ENCODE measurements at places on chromosomes 5 and 9. TPM values are rescaled to one million over a fixed set of nuclear protein-coding genes. Genes with fewer than 3 reads are reported as not detected.

DNA sequence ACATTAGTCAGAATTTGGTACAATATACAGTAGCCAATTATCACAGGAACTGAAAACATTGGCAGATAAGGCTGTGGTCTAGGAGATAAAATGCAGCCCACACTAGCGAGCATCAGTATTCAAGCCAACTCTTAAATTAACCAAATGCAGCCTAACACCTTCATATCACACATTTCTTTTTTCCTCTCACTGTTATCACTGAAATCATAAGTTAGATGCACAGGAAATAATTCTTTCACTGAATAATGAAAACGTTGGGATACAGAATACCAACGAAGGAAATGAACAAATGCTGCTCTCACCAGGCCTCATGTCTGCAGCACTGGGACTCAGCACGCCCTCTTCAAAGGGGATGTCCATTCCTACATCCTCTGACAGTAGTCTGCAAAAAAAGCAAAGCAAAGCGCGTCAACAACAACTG is 109.1 kb upstream of the PCA3 start:
- no peak overlapping the region for H3K4me3 ChIP-seq
- no peaks in the 10 kb centered on the region for H3K36me3 ChIP-seq
- no peak overlapping the region for H3K27ac ChIP-seq

GRCh38 chr5:150487199-150488061 is 20.5 kb upstream of the NDST1 start:
- DNase-seq = peak; percentile 59
- H3K4me1 ChIP-seq = peaks cover 22% of the 10 kb centered on the region
- H3K36me3 ChIP-seq = no peaks in the 10 kb centered on the region

DNA sequence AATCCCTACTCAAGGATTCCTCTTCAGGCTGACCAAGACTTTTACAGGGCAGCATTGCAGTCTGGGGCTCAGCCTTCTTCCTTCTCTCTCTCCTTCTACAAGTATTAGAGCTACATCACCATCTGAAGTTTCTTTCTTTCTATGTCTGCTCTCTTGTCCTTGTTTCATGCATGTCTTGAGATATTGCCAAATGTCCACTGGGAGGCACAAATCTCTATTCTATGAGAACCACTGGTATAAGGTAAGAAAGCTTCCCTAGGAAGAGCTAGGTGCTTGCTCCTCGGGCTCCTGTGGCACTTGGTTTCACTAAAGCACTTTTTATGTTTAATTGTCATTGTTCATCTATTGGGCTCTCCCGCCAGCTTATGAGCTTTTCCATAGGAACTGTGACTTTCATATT is 289.2 kb upstream of the PCSK5 start:
- H3K36me3 ChIP-seq = no peaks in the 10 kb centered on the region
- H3K27ac ChIP-seq = no peak overlapping the region
- no peaks in the 10 kb centered on the region for H3K4me1 ChIP-seq
- H3K27me3 ChIP-seq = no peaks in the 10 kb centered on the region

DNA sequence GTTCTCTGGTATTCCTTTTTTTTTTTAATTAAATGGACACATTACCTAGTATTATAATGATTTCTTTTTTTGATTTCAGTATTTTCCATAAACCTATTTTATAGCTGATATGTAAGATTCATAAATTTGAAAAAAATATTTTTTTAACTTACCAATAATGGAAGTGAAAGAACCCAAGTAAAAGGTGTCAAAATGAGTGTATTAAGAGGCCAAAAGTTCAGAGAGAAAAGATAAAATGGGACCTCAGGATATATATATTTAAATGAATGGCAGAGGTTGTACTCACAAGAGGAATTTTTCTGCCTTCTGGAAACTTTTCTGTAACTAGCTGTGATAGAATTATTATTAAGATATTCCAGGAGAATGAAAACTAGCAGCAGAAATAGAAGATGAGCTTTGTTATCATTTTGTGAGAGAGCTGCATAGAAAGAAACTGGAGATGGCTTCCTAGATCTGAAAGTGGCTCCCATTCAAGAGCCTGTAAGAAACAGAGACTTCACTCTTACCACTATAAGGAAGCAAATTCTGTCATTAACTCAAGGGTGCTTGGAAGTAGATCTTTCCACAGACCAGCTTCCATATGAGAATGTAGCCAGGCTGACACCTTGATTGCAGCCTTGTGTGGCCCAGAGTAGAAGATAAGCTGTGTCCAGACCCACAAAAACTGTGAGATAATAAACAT is 91.7 kb downstream of the MRPS30 start:
- H3K4me1 ChIP-seq = no peaks in the 10 kb centered on the region
- no peak for DNase-seq
- no peak overlapping the region for H3K27ac ChIP-seq
- no peak overlapping the region for H3K4me3 ChIP-seq
- H3K36me3 ChIP-seq = no peaks in the 10 kb centered on the region

MEF2C gene
- total RNA-seq = 26.9 TPM

CSF1R gene
- total RNA-seq = 7.2 TPM

FAM219A gene
- 6.3 TPM for total RNA-seq

All from colonic mucosa (tissue), 4 donors.